ENCODE measurements at places on chromosomes 2 and 18.

DNA sequence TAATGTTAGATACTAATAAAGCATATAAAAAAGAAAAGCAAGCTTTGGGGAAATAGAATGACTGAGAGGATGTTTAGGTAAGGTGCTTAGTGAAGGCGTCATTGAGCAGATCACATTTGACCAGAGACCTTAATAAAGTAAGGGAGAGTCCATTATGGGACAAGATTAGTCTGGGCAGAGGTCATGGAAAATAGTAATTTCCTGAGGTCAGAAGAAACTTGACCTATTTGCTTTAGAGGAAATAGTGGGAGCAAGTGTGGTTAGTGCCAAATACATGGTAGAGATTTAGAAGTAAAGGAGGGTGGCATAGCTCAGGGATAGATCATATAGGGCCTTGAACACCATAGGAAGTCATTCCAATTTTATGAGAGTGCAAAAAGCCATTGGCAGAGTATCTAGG, 24.5 kb upstream of the SLC8A1 start:
- no peak for DNase-seq

DNA sequence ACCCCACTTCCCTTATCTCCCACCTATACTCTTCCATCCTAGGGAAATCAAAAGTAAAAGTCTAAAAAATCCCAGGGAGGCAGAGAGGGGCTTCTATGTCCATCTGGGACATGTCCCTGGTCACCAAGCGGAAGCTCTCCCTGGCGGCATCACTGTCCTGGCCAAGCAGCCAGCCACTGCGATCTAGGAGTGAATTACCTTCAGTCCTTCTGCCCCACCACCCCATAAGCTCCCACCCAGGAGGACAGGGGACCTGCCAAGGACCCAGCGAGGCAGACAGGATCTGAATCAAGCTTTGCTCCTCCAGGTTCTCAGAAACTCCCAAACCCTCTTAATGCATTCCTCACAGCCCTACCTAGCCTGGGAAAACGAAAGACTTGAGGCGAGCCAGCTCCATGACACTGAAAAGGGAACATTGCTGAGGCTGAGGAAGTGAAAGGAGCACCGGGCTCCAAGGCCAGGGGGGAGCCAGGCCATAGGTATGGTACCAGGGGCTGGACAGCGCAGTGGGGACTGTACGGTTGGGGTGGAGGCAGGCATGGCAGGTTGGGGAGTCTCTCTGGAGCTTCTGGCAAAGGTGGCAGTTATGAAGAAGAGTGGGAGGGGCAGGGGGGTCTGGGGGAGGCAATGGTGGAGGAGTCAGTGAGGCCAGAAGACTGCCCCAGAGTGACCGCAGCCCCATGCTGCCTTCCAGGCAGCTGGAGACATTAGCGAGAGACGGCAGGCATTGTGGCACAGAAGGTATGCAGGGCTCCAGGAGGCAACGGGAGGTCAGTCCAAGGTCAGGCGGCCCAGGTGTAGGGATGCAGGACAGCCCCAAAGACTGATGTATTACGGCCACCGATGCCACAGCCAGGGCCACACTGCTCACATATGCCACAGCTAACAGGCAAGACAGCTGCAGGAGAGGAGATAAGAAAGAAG, 2.7 kb upstream of the SLC23A3 start:
- DNase-seq, result no peak

GRCh38 chr2:132937629-132938028, 267.6 kb upstream of the LYPD1 start:
- no peak for DNase-seq

DNA sequence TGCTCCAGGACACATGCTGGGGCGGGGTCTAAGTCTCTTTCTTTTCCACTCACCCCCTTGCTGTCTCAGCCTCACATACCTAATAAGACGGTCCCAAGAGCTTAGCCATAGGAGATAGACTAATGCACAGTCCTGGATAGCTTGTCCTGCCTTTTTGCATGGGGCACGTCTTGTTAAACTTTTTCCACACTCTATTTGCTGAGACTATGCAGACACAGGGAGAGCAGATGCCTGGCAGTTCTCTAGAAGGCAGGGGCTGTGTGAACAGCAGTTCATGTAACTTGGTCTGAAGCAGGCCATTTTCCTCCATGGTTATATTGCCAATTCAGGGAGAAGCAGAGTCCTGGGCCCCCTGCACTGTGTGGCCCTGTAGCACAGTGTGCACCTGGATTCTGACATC, 142.1 kb downstream of the SEPTIN10 start:
- no peak for DNase-seq

DNA sequence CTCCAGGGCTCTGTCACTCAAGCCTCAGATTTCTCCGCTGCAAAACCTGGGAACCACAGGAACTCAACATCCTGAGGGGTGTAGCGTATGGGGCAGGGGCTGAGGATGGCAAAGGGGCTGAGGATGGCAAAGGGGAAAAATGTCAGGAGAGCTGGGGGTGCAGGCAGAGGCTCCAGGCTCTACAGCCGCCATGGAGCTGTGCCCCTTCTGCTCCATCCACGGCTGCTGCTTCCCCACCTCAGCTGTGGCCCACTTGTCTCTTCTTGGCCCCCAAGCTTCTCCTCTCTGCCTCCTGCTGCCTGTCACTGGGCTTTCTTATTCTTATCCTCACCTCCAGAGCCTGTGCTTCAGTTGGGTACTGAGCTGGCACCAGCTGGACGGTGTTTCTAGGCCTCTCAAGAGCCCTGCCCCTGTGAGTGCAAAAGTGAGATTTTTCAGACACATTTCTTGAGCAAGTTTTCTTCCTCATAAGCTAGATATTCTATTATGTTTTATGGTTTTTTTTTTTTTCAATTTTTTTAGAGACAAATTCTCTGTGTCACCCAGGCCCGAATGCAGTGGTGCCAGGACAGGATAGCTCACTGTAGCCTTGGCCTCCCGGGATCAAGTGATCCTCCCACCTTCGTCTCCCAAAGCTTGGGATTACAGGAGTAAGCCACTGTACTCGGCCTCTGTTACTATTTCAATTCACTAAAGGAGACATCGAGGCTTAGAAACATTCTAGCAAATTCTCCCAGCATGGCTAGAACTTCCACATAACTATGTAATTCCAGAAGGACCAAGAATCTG, 49.0 kb downstream of the MARCO start:
- DNase-seq, result peak; percentile 35

GRCh38 chr2:120511536-120511935, 165.6 kb downstream of the INHBB start:
- no peak for DNase-seq

DNA sequence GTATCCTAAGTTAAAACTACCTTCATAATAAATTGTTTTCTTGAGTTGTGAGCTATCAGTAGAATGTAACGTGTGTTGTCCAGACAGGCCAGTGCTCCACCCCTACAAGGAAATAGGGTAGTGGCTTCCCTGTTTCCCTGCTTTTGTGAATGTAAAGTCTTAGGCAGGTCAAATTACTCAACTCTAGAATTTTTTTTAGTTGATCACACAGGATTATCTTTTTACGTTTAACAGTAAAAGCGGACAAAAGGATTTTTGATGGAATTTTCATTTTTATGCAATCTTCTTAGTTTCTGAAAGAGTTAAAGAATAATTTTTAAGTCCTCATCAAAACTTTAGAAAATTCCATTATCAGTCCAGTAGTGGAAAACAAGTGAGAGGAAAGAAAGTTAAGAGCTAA, 38.2 kb downstream of the GPD2 start:
- no peak for DNase-seq

GRCh38 chr2:28437149-28437835, 44.6 kb downstream of the FOSL2 start:
- DNase-seq, result no peak

- no peak for DNase-seq
These were observed 196.4 kb downstream of the NOL4 start for GRCh38 chr18:34028324-34028723.

- no peak for DNase-seq
These were observed 45.7 kb downstream of the COL4A4 start for GRCh38 chr2:227118353-227118752.

GRCh38 chr2:223641082-223641481, 38.9 kb upstream of the SCG2 start:
- DNase-seq, result no peak

DNA sequence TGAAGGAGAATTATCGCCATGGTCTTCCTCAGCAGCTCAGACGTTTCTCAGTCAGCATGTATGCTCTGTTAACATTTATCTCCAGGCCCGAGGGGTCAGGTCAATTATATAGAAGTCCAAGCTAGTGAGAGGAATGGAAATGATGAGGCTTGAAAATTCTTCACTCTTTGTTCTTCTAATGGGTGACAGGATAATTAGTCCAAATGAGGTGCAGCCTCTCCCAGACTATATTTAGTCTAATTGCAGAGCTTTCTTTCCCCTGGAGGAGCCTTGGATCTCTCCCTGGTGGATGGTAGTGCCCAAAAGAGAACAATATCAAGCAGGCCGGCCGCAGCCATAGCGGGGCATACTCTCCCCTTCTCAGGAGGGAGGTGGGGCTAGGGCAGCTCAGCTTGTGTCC, 51.4 kb upstream of the DTNB start:
- no peak for DNase-seq

- no peak for DNase-seq
These were observed 133.1 kb downstream of the ADCYAP1 start for GRCh38 chr18:1037776-1038175.

GRCh38 chr2:186027922-186028321, 289.3 kb downstream of the FSIP2 start:
- no peak for DNase-seq

Data from activated CD8-positive, alpha-beta memory T cell treated with anti-CD3 and anti-CD28 coated beads for 24 hours (primary cell).